AG09319 (cell line): ENCODE measurements at places on chromosomes 3 and 15.

GRCh38 chr3:194133661-194134230 is 2.2 kb upstream of the HES1 start:
- DNase-seq = no peak

- no peak for DNase-seq
These were observed 100.6 kb downstream of the DCLK3 start for GRCh38 chr3:36663666-36664291.

- no peak for DNase-seq
These were observed 4.9 kb upstream of the ACKR4 start for GRCh38 chr3:132592216-132592615.

DNA sequence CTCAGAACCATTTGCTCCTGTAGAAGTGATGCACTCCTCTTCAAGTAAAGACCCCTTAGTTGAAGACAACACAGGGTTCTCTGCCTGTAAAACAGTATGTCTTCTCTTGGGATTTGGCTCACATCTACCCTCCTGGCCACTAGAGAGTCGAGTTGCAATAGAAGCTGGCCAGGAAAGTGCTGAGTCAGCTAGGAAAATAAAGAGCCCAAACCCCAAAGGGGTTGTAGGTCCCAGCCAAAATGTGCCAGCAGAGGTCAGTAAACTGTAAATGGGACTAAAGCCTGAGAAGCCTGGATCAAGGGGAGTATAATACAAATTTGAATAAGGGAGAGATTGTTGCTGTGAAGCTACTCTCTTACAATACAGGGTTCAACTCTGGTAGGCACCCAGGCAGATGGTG is 37.2 kb upstream of the THBS1 start:
- DNase-seq = no peak

DNA sequence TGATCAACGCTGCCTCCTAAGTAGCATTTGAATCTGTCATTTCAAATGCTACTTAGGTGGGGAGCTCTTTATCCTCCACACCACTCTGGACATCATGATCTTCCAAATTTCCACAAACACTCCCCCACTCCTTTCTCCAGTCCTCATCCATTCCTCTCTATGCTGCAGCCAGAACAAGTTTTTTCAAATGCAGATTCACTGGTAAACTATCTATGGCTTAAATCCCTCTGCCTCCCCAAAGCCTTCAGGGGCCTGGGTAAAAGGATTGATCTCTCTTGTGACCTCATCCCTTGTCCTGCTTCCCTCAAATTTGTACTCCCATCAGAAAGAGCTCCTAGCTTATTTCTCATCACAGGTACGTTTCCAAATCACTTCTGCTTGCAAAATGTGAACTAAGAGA is 1.3 kb upstream of the AEN start:
- no peak for DNase-seq

DNA sequence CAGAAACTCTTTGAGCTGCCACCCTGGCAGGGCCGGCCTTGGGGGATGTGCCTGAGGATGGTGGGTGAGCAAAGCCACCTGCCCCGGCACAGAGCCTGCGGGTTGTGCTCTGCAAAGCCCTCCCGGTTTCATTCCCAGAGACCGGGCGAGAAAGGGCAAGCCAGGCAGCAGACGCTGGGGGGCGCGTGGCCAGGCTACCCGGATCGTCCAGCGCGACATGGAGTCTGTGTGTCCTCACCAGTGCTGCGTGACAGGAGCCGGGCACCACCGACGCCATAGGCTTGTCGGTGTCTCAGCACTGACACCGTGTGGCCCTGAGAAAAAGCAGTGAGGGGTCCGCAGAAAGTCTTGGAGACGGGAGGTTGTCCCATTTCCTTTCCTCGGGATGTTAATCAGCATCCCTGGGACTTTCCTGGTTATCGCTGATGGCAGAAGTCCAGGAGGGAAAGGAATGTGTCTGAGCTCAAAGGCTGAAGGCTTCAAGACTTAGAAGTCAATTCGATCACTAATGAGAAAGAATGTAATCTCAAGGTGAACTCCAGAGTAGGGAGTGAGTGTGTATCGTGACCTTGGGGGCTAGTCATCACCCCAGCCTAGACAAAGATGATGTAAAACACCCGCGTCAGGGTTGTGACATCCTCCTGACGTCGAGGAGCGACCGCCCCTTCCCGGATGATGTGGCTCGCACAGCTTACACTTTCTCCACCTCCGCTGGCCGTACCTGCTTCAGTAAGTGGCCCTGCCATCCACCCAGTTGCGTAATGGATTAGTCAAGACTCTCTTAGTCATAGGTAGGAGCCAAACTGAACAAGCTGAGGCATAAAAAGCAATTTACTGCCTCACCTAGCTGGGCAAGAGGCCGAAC is 36.3 kb upstream of the PLA2G4E start:
- no peak for DNase-seq
